Left renal pelvis (tissue), 4 donors: ENCODE measurements at places on chromosomes 13 and 19.

DNA sequence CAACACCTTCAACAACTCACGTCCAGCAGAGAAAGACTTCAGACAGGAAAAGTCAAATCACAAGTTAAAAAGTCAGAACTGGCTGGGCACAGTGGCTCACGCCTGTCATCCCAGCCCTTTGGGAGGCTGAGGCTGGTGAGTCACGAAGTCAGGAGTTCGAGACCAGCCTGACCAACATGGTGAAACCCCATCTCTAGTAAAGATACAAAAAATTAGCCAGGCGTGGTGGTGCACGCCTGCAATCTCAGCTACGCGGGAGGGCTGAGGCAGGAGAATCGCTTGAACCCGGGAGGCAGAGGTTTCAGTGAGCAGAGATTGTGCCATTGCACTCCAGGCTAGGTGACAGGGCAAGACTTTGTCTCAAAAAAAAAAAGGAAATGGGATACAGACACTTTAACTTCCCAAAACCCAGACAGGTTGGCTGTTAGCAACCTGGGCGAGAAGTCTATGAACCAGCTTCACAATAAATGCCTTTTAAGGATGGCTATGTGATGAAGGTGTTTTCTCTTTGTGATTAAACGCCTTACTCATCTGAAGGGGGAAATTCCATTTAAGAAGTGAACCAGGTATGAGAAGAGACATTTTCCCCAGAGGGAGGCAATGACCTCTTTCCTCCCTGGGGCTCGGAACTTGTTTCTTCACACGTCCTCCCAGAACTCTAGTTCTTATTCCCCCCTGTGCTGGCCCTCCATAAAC, 80.4 kb downstream of the INSR start:
- no peak for DNase-seq

DNA sequence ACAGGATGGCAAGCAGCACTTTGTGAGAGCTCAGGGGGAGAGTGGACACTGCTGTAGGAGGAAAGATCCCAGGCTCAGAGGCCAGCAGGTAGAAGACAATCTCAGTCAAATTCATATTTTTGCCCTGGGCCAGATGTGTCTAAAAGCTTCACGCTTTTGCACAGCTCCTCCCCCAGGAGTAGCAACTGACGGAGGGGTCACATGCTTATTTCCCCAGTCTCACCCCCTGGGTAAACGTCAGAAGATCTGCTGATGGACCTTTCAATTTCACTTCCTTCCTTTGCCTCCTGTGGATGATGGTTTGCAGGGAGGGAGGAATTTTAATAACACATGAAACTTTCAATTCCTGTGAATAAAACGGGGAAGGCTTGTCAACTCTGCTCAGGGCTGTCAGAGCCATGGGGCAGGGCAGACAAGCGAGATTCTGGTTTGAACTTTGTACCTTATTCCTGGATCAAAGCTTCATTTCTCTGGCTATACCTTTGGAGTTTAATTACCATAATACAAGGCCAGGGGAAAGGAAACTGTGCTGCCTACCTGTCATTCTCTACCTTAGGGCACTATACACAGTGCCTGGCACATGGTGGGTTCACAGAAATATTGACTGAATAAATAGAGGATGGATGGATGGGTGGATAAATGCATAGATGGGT, 41.0 kb downstream of the POU4F1 start:
- DNase-seq: no peak

- DNase-seq: no peak
Observed at GRCh38 chr13:78816592-78816991, 157.6 kb upstream of the OBI1 start.

DNA sequence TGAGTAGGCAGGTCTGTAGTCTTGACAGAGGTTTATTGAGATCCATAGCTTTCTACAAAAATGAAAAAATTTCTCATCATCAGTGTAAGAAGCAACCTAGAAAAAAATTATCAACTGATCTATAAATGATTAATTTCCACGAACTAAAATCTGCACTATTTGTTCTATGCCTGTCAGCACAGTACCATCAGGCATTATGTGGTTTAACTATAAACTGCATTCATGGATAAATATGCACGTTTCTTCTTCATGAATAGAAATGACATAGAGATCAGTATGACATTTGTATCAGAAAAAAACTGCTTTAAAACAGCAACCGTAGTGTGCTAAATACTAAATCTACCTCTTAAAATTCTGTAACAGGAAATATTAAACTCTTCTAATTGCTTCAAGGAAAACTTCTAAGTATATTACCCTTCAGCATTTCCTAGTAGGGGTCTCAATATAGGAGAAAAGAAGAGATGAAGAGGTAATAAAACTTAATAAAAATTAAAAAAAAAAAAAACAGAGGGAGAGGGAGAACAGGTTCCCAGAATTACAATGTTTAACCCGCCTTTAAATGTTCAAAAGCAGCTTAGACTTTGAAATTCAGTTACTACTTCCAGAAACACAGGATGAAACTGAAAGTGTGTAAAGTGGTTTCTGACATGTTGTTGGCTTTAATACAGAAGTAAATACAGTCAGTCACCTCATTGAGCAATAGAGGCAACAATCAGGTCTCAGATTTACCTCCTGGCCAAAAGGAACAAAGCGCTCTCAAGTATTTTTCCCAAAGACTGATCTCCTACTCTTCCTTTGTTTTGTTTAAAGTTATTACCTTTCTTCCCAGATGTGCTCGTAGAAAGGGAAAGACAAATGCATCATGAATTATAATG, 144.4 kb downstream of the DIAPH3 start:
- DNase-seq: no peak

GRCh38 chr13:53105890-53106289, 77.3 kb downstream of the OLFM4 start:
- no peak for DNase-seq

- DNase-seq: no peak
Observed at GRCh38 chr13:58302349-58302748, 670.8 kb downstream of the PCDH17 start.

- DNase-seq: no peak
Observed at GRCh38 chr13:23695711-23696464, 125.7 kb downstream of the TNFRSF19 start.

GRCh38 chr19:8231073-8231604, 22.0 kb downstream of the CERS4 start:
- no peak for DNase-seq

DNA sequence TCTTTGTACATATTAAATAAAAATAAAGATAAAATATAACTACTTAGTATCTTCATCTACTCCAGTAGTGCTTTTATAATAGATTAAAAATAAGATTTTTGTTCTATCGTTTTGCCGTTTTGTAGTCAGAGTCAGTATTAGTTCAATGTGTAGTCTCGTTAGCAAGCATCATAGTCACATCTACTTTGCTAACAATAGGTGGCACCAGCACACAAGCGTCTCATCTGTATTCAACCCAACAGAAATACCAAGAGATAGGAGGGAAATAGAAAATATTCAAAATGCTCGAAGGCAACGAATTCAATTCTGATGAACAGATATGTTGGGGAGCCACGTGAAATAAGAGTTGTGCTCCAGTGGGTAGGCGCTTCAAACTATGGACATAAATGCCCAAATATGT, 21.4 kb upstream of the MICU2 start:
- no peak for DNase-seq

DNA sequence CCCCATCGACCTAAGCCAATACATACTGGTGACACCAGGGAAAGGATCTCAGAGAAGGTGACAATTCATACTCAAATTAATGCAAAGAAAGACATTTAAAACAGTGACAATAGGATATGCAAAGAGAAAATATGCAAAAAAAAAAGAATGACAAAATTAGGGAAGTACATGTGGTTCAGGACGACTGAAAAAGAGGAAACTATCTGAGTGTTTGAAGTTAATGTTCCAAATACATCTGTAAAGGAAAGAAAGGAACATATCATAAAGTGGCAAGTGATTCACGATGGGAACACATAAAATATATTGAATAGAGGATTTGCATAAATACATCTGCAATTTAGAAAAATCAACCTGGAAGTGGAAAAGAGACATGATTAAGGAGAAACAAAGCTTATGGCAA, 441.4 kb downstream of the SLITRK5 start:
- DNase-seq: no peak

DNA sequence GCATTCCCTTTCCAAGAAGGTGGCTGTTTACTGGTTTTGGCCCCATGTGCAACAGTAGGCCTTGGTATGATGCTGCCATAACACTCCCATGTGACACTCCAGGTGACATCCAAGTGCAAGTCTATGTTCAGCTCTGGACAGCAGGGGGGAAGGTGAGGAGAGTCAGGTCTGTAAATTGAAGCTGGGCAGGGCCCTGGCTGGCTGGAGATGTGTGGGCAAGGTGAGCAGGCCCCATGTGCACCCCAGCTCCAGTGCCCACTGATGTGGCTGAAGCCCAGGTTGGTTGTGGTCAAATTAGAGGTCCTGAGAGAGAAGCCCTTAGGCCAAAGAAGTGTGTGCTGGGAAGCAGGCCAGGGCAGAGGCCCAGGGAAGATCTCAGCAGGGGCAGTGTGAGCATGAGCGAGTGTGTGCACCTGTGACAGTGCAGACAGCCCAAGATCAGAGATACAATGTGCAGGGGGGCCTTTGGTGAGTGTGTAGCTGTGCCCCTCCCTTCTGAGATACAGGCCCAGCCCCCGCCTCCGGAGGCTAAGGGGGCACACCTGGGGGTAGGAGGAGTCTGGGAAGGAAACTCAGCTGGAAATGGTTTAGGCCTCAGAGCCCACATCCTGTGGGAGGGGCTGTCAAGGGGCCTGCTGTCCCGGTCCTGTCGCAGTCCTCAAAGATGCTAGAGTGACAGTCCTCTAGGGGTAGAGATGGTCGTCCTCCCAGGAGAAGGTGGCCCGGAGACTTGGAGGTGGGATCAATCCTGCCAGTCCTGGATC, 18.6 kb downstream of the DEDD2 start:
- no peak for DNase-seq

- no peak for DNase-seq
Observed at GRCh38 chr13:76552041-76552772, 334.0 kb downstream of the KCTD12 start.

DNA sequence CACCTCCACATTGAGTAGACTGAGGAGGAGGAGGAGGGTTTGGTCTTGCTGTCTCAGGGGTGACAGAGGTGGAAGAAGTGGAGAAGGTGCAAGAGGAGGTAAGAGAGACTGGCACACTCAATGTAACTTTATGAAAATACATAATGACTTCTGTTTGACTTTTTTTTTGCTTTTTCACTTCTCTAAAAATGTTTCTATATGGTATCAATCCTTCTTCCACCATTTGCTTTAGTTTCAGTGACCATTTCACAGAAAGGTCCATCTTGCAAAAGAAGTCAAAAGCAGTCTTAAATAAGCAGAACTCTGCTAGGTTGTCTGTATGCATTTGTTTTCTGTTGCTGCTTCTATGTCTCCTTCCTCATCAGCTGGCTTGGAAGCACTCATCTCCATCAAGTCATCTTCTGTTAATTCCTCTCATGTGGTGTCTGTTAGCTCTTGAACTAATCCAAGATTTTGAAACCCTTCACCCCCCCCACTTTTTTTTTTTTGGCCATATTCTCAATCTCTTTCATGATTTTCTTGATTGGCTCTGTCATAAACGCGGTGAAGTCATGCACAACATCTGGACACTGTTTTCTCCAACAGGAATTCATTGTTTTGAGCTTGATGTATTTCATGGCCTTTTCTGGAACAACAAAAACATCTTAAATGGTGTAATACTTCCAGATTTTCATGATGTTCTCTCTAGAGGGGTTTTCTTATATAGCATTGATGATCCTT, 80.8 kb downstream of the KL start:
- DNase-seq: no peak

DNA sequence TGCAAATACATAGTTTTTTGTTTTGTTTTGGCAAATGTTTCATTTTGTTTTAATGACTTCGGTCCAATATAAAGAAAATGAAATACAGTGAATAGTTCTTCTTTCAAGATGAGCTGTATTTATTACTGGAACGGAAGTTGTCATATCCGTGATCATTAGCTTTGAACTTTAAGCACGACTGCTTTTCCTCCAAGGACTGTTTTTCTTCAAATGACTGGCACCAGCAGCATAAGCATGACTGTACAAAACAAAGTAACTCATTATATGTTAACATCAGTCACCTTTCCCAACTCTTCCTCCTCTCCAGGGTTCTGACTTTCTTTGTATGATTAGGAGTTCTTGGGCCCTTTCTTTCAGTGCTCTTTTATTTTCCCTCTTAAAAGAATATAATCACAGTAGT, 20.5 kb downstream of the EDNRB start:
- DNase-seq: no peak

DNA sequence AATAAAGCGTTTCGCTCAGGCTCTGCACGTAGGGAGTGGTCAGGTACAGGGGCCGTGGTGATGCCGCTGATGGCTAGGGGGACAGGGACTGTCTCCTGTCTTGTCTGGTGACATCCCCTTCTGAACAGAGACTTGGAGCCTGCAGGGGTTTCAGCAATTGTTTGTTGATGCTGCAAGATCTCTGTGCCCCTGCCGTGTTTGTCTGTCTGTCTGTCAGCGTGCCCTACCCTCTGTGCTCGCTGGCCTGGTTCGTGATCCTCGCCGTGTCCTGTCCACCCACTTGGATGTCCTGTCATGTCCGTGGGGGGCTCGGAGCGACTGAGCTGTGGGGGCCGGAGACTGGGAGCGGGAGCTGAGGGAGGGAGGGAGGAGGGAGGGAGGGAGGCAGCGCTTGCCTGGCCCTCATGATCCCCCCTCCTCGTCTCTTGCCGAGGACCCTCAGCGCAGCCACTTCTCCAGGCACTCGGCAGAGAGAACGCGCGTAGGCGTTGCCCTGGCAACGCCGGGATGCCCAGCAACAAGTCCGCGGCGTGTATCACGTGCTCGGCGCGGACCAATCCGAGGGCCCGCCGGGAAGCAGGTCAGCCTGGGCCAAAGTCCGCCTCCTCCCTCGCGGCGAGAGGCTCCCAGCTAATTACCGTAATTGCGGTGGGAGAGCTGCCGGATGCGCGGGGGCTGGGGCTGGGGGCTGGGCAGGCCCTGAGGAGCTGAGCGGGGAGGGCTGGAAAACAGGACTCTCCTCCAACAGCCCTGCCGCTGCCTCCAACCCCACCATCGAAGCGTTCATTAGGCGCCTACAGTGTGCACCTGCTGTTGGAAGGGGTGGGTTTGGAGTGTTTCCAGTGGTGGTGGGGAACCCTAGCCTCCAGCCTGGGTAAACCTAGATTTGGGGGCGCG, 31.9 kb upstream of the FEM1A start:
- DNase-seq: peak; percentile 89
